ENCODE measurements at places on chromosomes 1 and 21.

DNA sequence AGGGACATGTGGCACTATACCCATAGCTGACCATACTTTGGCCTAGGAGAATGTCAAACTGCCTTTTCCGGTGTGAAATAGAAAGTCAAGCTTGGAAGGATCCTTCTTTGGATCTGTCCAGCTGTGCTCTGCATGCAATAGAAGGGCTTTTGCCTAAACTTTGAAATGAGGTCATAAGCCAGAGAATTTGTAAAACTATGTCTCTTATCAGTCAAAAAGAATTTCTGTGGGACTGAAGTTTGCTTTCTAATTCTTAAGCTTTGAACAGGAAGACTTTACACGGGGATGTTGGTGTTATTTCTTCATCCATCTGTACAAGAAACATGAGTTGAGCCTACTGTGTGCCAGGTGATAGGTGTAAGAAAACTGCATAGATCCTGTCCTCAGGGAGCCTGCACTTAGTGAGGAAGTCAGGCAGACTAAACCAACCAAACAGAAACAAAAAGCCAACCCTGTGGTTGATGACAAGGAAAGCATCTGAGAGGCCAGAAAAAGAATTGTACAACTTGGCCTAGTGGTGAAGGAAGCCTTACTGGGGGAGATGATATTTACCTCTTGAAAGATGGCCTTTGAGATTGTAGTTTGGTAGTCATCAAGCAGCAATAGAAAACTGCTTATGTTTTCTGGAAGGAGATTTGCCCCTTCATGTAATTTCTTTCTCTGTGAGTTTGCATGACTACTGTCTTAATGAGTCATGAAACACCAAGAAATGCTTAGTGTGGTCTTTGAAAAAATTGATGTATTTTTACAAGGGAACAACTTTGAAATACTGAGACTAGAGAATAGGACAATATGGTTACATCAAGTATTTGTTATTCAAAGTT lies 24.8 kb downstream of the TGFB2 start:
- no peak for DNase-seq

DNA sequence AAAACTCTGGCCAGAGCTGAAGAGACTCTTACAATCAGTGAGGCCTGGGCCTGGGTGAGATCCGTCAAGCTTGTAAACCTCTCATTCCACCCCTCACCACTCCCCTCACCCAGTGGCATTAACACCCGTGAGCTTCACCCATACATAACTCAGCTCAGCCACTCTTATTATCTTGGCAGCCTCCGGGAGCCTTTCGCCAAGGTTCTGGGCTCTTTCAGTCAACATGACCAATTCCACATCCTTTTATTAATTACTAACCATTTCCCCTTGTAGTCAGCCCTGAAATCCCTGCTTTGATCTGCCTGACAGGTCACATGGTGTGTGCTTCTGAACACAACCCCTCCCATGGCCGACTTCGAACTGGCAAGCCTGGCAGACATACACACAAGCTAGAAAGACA lies 134.8 kb downstream of the SETD4 start:
- DNase-seq, result no peak

DNA sequence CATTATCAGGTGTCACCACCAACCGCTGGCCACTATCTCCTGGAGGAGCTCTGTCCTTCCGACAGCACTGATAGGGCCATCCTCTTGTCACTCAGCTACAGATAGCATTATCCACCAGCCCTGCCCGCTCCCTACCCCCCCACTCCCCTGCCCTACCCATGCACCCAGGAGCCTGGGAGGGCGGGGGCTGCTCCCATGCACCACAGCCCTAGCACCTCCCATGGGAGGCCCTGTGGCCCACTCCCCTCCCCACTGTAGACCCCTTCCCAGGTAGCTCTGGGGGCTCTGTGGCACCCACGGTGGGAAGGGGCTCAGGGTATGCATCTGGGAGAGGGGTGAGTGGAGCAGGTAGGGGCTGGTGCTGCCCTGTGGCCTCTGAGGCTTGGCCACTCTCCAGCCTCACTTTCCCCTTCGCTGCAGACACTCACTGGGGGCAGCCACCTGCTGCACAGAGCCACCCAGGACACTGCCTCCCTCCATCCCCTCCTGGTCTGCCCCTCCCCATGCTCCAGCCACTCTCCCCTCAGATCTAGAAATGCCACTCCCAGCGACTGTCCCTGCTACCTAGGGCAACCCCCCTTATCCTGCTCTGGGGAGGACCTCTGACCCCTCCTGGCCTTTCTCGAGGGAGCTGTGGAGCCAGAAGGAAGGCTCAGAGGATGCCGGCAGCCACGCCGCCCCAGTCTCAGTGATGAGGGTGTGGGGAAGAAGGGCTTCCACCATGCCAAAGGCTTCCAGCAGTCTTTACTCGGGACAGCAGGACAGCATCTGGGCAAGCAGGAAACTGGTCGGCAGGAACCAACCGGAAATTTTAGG lies 58.5 kb downstream of the WNT9A start:
- no peak for DNase-seq

GRCh38 chr1:205324781-205325180 lies 3.2 kb upstream of the NUAK2 start:
- DNase-seq, result no peak

DNA sequence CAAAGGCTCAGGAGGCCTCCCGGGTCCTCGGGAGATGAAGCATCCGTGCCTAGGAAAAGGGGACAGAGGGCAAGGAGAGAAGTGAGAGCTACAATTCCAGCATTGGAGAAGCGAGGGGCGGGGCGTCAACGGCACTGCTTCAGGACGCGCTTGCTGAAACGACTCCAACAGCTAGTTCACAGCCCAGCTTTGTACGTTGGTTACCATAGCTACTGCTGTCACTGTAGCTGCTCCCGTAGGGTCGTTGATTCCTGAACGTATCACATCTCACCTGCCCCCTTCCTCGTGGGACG lies 63.1 kb downstream of the TOR1AIP2 start:
- DNase-seq, result no peak

DNA sequence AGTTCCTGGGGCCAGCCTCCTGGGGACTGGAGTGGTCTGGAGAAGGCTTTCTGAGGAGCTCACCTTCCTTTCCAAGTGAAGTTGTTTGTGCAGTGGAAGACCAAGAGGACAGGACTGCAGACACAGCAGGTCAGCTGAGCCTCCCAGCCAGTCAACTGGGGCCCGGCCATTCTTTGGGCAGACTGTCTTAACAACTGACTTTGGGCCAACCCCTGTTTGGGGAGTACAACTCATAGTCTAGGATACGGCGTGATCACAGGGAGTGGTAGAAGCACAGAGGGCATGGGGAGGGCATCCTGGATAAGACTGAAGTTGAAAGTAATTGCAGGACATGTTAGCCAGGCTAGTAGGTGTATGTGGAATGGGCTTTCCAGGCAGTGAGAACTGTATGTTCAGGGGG lies 50.3 kb downstream of the PGM1 start:
- no peak for DNase-seq

DNA sequence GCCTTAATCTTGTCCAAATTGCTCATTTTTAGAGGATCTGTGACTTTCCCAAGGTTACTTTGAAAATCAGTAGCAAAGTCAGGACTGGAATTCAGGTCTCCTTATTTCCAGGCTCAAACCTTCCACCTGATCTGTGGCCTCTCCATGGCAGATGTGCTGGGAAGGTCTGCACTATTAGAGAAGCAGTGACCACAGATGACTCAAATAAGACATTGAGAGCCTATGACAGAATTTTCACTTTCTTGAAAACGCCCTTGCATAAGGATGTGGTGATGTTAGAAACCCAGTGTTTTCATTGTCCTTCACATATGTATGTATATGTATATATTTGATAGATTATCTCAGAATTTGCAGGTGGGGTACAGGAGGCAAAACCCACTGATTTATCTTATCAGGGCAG lies 45.3 kb downstream of the TTC39A start:
- DNase-seq, result no peak

DNA sequence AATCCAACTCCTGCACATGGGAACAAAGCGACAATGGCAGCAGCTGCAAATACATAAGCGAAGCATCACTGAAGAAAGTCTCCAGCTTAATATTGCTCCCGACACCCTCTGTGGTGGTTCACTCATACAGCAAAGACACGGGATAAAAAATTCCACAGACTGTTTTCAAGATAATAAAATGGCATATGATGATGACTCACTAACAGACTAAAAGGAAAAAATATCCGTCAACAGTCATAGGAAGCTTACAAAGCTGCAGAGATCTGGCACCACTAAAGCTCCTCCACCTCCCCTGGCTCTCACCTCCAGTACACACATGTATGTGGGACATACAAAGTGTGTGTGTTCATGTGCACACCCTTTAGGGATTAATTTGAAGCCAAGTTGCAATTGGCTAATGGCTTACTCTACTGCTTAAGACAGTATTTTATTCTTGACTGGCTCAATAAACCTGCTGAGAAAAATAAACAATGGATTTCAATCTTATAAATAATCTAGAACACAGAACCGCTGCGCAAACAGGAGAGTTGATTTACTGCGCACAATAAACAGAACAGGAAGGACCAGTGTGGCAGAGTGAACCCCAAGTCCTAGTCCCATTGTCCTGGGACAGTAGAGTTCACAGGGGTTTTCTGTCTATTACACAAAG lies 94.4 kb downstream of the SLC45A1 start:
- no peak for DNase-seq

DNA sequence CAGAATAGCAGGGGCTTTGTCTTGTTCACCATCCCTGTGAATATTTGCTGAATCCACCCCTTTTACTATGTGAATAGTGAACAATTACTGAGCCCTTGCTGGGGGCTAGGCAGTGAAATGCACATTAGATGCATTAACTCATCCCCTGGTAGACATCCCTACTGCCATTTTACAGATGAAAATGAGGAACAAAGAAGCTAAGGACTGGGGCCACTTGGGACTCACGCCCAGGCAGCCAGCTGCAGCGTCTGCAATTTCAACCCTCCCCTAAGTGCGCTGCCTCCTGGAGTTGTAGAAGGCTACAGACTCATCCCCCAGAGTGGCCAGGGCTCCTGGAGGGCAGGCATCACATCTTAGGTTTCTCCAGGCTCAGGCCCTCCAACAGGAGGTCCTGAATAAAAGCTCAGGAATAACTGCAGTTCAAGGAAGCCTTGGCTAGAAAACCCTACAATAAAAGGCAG lies 31.6 kb downstream of the CAPZB start:
- DNase-seq, result no peak

- DNase-seq, result no peak
These were observed 31.9 kb downstream of the TRIM33 start for GRCh38 chr1:114479134-114479533.

DNA sequence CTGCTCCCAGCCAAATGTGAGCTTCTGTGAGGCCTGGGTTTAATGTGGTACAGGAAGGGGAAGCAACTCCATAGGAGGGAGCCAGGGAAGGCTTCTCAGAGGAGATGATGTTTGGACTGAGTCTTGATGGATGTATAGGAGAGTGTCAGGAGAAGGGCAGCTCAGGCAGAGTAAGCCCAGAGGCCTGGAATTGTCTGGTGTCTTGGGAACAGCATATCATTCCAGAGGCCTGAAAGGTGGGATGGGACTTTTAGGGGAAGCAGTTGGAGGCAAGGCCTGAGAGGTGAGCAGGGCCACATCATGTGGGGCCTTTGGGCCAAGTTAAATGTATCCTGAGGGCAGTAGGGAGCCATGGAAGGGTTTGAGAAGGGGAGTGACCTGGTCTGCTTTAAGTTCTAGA lies 148.6 kb upstream of the WNT4 start:
- DNase-seq, result no peak

DNA sequence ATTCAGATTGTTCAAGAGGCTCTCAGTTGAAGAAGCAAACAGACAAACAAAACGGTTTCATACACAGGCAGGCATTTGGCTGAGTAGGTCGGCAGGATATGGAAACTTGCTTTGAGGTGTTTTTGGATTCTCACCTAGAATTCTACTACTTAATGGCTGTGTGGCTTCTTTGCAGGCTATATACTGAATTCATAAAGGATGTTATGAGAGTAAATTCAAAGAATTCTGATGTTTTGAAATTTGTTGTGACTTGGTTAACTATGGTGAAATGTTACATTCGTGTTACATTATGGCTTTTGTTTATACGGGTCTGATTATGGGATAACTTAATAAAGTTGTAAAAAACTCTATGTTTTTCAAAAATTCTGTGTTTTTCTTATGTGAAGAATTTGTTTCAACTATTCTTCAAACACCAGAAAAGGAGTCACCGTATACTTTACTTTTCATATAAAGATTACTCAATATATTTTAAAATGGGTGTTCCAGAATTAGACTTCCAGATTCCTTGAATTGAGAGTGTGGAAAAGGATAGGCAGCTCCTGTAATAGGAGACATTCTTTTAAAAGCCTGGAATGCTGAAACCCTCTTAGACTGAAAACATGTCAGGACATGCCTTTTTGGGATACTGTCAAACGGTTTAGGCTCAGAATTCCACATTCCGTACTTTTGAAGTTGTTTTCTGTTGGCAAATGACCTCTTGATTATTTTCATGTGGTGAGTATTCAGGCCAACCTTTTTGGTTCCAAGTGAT lies 8.2 kb upstream of the IRF2BP2 start:
- DNase-seq, result no peak

DNA sequence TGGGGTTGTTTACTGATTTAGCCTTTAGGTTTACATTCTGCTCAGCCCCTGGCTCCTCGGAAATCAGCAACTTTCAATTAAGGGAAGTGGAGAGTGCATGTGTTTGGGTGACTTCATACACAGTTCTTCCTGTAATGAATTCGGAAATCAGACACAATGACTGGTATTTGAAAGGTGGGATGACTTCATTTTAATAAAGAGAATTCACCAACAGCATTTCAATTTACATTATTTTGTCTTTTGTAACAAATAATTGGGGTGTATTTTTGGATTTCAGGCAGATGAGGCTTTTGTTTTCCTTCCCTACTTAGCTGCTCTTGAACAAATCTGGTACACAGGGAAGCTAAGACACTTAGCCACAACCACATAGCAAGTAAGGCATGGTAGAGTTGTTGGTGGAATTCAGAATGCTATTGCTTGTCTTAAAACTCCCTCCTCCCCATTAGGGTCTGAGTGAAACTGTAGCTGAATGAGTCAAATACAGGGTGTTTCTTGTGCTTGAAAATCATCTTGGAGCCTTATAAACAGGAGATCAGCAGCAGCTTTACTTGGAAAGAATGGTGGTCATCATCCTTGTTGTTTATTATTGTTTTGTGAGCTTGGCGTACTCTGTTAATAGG lies 917 bp downstream of the STX12 start:
- DNase-seq, result no peak

GRCh38 chr1:39733161-39733560 lies 5.5 kb upstream of the PPIE start:
- DNase-seq, result no peak

GRCh38 chr1:13593511-13594131 lies 10.0 kb downstream of the PDPN start:
- no peak for DNase-seq

Measured in stimulated activated CD4-positive, alpha-beta T cell treated with anti-CD3 and anti-CD28 coated beads, Interleukin-1b, Interleukin-23, amount 100 ng/mL, for 1 hour (primary cell).